Erythroblast (primary cell): ENCODE measurements at places on chromosomes 12 and 14.

DNA sequence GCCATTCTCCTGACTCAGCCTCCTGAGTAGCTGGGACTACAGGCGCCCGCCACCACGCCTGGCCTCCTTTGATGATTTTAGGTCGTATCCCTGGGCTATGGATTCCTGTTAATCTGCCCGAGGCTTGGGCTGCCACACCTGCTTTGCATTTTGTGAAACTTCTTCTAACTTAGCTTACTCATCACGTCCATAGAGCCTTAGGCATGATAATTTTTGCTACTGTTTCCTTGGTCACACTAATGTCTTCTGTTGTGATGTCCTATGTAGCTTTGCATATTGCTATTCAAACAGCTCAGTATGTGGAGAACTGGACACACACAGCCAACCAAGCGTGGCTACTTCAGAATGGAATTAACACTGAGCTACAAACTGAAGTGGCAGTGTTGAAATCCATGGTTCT is 47.5 kb upstream of the DDX11 start:
- no peak for DNase-seq

- no peak for DNase-seq
These were observed 791.7 kb downstream of the AACS start for GRCh38 chr12:125856896-125857295.

GRCh38 chr12:28622406-28622805 is 432.1 kb downstream of the CCDC91 start:
- no peak for DNase-seq

- peak; percentile 71 for DNase-seq
These were observed 3.3 kb upstream of the POP5 start for GRCh38 chr12:120584343-120585149.

DNA sequence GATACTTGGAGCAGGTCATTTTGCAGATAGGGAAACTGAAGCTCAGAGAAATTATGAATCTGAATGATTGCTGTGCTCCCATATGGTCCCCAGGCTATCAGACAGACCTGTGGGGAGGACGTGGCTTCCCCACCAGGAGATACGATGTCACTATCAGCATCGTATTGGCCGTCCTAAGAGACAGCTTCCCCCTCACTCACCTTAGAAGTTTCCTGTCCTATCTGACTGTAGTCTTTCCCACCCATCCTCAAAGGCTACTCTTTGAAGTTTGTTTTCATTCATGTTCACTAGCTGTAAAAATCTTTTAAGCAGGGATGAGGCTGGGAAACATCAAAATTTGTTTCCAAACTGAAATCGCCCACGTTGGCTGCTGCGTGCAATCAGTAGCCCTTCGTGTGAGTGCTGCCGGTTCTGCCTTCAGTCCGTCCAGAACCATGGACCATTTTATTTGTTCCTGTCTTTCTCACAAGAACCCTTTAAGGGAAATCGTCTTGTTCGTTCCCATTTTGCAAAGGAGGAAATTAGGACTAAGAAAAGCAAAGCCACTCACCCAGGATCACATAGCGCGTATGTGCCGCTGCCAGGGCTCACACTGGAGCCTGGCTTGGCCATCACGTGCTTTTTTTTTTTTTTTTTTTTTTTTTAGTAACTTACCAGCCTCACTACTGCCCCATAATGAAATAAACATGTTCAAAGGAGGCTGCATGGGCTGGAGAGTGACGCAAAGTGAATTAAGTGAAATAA is 1.0 kb upstream of the KDM2B start:
- peak; percentile 59 for DNase-seq
